NT2/D1 (cell line): ENCODE measurements at places on chromosomes 12 and 14.
A peak's percentile ranks its signal among the peaks of the same experiment; 100 is the strongest.

- peak; percentile 8 for DNase-seq
Measured at GRCh38 chr14:29548948-29549370, 378.7 kb downstream of the PRKD1 start.

GRCh38 chr14:88516861-88517357 is 37.9 kb downstream of the PTPN21 start:
- no peak for DNase-seq

GRCh38 chr12:124954771-124955170 is 34.2 kb downstream of the DHX37 start:
- DNase-seq, result no peak

DNA sequence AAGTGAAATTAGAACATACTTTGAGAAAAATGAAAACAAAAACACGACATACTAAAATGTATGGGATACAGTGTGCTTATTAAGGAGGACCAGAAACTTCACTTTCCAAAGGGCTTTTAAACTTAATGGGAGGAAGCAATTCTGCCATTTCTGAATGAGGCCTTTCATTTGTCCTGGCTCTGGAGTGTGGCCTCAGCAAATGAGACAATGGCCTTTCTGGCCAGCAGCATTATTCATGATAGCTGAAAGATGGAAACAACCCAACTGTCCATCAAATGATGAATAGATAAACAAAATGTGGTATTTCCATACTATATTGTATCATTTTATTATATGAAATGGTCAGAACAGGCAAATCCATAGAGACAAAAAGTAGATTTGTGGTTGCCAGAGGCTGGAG is 338.6 kb downstream of the CEP128 start:
- no peak for DNase-seq

DNA sequence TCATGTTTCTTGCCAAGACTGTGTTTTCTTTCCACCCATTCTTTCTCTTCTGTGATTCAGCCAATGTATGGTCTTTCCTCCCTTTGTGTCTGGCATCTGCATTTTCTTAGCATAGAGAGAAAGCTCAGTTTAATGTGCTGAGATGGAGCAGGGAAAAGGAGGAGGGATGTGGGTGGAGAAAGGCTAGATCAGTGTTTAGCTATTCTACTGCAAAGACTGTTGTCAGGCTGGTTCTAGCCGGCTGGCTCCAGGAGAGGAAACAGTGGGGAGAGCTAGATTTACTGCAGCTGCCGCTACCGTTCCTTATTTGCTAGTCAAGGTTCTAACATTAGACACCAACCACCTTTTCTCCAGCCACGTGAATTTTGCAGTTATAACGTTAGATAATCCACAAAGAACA is 5.2 kb upstream of the RIMKLB start:
- peak; percentile 98 for DNase-seq
